A375 (cell line): ENCODE measurements at places on chromosomes 6 and 20. TPM values are rescaled to one million over a fixed set of nuclear protein-coding genes. Genes with fewer than 3 reads are reported as not detected.

ZNF831 gene
- not detected in 2 replicates for total RNA-seq

MUCL3 gene
- not detected in 2 replicates for total RNA-seq

TRIM10 gene
- not detected in 2 replicates for total RNA-seq

SPEF1 gene
- total RNA-seq, result 1.0 and 1.2 TPM in 2 replicates

FAM209B gene
- total RNA-seq, result 1.1 TPM in 1 of 2 replicates, not detected in the other

ETV7 gene
- total RNA-seq, result 0.05 and 0.23 TPM in 2 replicates

MLIP gene
- 0.49 TPM in 1 of 2 replicates, not detected in the other for total RNA-seq

APCDD1L gene
- not detected in 2 replicates for total RNA-seq

CDKAL1 gene
- 9.3 and 14.8 TPM in 2 replicates for total RNA-seq

FAM83B gene
- total RNA-seq, result 0.61 and 1.6 TPM in 2 replicates

SLC25A27 gene
- total RNA-seq, result 10.6 and 15.2 TPM in 2 replicates

TAGAP gene
- total RNA-seq, result 0.08 TPM in 1 of 2 replicates, not detected in the other

PROKR2 gene
- not detected in 2 replicates for total RNA-seq

NMBR gene
- not detected in 2 replicates for total RNA-seq

SERPINB6 gene
- total RNA-seq, result 86.4 and 91.3 TPM in 2 replicates

OLIG3 gene
- not detected in 2 replicates for total RNA-seq

FITM2 gene
- total RNA-seq, result 7.8 and 9.3 TPM in 2 replicates

C20orf144 gene
- total RNA-seq, result 0.04 TPM in 1 of 2 replicates, not detected in the other

HLA-DOB gene
- 1.7 and 2.0 TPM in 2 replicates for total RNA-seq

TAPBP gene
- 29.4 and 33.8 TPM in 2 replicates for total RNA-seq

TFAP2A gene
- total RNA-seq, result 11.0 and 12.1 TPM in 2 replicates

POU5F1 gene
- 0.21 TPM in 1 of 2 replicates, not detected in the other for total RNA-seq

SASH1 gene
- 21.7 and 29.0 TPM in 2 replicates for total RNA-seq

RBPJL gene
- total RNA-seq, result not detected in 2 replicates
